ENCODE measurements at places on chromosomes 7 and 10.

GRCh38 chr7:80631421-80631820, 7.0 kb upstream of the CD36 start:
- DNase-seq = no peak

GRCh38 chr7:149828357-149829309, 9.5 kb upstream of the ZNF862 start:
- DNase-seq = no peak

GRCh38 chr7:5408777-5409176, 14.9 kb downstream of the TNRC18 start:
- no peak for DNase-seq

- no peak for DNase-seq
Measured at GRCh38 chr10:120505866-120506265, 48.8 kb downstream of the PLPP4 start.

GRCh38 chr10:5800782-5801181, 12.5 kb downstream of the GDI2 start:
- DNase-seq = no peak

DNA sequence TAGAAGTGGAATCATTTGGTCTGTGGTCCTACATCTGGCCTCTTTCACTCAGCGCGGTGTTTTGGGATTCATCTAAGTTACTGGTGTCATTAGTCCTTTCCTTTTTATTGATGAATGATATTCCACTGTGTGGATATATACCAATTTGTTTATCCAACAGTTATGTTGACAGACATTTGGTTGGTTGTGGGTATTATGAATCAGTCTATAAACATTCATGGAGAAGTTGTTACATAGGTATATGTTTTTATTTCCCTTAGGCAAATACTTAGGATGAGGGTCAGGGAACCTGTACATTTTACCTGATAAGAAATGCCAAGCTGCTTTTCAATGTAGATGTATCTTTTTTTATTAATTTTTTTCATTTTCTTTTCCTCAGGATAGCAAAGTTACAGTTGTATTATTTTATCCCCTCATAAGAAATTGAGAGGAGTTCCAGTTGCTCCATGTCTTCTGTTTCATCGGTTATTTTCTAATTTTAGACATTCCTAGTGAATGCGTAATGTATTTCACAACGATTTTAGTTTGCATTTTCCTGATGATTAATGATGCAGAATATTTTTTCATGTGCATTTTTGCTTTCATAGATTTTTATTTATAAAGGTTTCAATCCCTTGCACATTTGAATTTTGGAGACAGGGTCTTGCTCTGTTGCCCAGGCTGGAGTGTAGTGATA, 203.8 kb upstream of the SH2B2 start:
- no peak for DNase-seq

DNA sequence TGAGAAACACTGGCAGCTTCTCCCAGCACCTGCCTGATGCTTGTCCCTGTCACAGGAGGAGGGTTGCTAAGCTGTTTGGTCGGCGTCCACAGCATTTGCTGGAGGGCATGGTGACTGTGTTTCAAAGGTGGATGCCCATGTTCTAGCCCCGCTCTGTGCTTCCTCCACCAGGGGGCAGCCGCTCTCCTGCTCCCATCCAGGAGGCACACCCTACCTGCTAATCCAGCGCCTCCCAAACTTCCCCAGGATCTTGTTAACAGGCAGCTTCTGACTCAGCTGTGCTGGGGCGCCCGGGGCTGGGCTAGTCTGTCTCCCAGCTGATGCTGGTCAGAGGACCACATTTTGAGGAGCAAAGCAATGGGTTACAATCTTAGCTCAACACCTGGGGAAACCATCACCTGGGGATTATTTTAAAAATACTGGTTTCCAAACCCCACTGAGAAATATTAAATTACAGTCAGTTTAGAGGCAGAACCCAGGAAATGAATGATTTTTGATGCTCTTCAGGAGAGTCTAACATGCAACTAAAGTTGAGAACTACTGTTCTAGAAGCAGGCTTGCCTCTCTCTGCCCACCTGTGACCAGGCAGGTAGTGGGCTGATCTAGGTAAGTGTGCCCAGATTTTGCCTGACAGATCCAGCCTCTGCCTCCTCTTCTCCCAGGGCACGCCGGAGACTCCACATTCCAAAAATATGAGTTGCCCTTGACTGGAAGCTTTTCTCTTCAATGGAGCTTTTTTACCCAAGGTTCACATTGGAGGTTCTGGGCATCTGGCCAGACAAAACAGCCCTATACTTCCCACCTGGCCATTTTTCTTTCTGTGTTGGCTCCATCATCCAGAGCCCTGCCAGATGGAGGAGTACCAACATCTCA, 92.7 kb upstream of the GPR26 start:
- peak; percentile 39 for DNase-seq

DNA sequence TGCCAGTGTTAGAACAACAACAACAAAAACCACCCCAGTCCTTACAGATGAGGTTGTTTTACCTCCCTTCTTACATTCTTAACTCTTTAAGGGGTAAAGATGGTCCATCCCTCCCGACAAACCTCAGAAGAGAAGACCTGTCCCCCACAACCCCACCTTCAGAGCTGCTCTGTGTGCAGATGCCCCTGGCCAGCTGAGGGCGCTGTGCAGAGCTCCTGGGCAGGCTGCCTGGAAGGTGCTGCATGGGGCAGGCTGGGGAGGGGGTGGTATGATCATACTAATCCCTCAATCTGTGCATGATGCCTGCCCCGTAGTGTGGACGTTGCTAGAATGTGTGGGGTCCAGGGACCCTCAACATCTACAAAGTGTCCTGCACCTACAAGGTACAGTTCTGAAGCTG, 387.1 kb downstream of the INHBA start:
- DNase-seq = no peak

DNA sequence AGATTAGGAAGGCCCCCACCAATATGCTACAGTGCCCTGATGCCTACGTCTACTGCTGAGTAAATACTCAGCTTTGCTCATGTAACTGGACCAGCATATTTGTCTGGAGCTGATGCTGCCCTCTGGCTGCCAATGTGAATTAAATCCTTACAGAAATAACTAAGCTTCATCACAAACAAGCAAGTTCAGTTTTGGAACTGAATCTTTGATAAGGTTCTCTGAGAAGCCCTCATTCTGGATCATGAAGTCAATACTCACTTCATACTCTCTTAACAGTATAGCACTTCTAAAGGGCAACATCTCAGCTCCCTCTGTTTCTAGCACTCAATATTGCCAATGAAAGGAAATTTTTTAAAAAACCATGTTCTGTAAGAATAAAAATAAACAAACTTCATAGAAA, 246.7 kb downstream of the ETV1 start:
- peak; percentile 45 for DNase-seq

GRCh38 chr7:35253710-35254495, at the start of gene TBX20:
Gene TBX20, minus strand, starts transcription at chr7:35254100. Its CDS starts 480 bp downstream, at chr7:35253620.
- no peak for DNase-seq
